NCI-H510A treated with DMSO at 0.1 percent for 48 hours (cell line): ENCODE measurements at places on chromosomes 12 and 14.

GRCh38 chr12:93434256-93434865, 7.4 kb downstream of the UBE2N start:
- no peak for DNase-seq

GRCh38 chr14:71400871-71401321, 493.6 kb downstream of the PCNX1 start:
- no peak for DNase-seq

- peak; percentile 45 for DNase-seq
Observed at GRCh38 chr14:99571303-99571986, 32.6 kb downstream of the CCDC85C start.

DNA sequence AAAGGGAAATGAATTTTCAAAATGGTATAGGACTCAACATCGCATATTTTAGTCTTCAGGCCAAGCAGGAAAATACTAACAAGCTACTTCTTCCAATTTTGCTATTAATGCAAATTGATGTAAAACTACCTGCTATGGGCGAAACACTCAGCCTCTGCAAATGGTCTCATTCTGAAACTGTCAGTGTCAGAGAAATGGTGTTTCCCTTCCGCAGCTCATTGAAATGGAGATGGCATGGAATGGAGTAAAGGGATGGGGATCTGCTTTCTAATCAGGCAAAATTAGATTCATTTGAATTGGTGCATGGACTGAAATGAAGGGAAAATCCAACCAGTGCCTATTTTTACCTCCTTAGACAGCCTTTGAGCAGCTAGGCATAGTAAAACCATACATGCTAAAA, 80.4 kb upstream of the EEA1 start:
- DNase-seq, result no peak

DNA sequence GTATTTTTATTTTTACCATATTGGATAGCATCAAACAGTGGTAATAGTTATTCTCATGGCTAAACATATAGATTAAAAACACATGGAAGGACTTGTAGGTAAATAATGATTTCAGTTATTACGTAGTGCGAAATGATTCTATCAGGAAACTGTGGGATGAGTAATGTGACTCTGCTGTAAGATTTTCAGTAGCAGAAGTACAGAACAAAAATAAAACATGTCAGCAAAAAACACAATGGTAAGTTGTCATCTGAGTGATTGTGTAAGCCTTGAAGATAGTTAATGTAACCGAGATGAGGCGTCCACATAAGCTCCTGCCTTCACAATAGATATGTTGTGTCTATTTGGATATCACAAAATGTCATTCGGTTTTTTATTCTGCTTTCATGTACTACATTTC, 99.8 kb downstream of the BORCS5 start:
- DNase-seq, result no peak

DNA sequence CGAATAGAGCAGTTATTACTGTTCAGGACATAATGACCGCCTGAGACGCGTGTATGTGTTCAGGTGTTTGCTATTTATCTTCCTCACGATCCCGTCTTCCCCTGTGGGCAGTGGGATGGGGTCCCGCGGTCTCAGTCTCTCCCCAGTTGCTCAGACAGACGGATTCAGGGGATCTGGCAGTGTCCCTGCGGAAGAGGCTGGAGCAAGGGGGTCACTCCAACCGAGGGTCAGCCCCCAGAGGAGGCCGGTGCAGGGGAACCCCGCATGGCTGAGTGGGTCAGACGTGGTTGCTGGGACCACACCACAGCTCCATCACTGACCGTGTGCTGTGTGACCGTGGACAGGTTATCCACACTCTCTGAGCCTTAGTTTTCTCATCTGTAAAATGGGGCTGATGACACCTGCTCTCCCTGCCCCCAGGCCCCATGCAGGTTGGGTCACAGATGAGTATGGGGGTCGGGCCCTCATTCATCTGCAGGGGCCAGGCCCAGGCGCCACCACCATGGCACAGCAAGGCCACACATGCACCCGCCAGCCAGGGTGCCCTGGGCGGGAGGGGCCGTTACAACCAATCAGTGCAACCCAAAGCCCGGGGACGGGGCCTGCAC, 5.2 kb downstream of the MMP17 start:
- DNase-seq, result no peak

GRCh38 chr14:104247336-104248202, 109.2 kb downstream of the KIF26A start:
- DNase-seq, result no peak

DNA sequence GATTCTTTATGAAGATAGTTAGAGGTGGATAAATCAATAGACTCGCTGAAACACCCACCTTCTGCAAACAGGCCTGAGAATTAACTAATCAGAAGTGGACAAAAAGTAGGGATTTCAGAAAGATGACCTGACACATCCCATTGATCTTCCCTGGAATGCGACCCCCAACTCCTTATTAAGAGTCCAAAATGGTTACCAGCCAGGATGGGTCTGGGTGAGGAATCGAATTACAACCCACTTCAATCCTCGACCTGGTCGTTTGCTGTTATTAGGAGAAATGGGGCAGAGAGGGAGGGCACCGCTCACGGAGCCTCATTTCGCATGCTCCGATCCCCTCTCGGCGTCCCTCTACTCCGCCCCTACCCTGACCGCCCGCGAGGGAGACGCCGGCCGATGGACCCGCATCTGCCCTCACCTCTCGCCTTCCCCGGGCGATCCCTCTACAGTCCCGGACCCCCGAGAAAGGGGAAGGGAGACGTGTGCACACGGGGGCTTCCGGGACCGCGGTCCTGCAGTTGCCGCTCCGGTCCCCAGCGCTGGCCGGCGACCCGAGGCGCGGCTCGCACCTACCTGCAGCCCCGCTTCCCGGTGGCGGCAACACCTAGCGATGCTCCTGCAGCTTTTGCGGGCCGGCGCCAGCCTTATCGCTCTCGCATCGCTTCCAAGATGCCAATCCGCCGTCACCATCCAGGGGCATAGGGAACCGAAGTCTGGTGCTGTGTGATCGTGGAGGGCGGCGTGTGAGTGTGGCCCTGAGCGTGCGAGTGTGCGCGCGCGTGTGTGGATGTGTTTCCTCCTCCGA, 69.3 kb upstream of the USP15 start:
- no peak for DNase-seq

DNA sequence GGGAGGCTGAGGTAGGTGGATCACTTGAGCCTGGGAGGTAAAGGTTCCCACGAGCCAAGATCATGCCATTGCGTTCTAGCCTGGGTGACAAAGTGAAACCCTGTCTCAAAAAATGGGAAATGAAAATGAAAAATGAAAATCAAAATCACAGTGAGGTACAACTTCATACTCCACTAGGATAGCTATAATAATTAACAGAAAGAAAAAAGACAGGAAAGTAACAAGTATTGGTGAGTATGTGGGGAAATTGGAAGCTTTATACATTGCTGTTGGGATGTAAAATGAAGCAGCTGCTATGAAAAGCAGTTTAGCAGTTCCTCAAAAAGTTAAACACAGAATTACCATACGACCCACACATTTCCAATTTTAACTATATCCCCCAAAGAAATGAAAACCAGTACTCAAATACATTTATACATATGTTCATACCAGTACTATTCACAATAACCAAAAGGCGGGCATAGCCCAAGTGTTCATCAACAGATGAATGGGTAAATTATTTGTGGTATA, 22.2 kb downstream of the SGPP1 start:
- no peak for DNase-seq

- DNase-seq, result no peak
Observed at GRCh38 chr14:103910984-103911383, 17.3 kb upstream of the TDRD9 start.

DNA sequence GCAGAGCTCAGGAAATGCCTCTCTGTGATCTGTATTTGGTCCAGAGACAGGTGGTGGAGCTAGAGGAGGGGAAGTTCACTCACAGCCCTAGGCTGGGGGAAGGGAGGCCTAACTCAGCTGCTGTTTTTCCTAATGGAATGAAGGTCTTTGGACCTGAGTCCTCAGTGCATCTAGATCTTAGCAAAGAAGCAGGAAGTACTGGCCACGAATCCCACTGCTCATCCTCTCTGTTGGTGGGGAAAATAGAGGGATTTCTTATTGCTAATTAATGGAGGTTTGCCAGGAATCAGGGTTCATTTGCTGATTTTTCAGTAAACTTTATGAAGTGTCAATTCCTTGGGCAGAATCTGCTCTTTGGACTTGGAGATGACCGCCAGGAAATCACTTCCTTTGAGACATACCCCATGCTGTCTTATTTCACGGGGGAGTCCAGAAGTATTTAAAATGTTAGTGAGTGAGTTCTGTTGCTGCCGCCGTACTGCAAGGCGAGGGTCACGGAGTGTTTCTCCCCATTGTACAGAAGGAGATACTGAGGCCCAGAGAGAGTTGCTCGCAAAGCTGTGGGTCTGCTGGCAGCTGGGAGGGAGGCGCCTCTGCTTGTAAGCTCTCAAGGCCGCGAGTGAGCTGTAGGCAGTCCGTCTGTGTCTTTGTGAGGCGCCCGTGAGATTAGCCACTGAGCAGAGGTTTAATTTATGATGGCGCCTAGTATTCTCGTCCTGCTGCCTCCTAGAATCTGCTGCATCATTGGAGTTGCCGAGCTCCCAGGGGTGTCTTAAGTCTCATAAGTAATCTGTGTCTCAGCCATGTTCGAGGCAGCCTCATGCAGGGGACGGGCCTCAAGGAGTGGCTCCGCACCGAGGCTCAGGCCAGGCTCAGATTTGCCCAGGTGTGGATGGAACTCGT, 88.2 kb downstream of the TSPAN9 start:
- DNase-seq, result peak; percentile 48

GRCh38 chr12:25957793-25958427, 572 bp upstream of the RASSF8 start:
- no peak for DNase-seq

- no peak for DNase-seq
Observed at GRCh38 chr14:88668448-88669116, 105.7 kb downstream of the ZC3H14 start.

DNA sequence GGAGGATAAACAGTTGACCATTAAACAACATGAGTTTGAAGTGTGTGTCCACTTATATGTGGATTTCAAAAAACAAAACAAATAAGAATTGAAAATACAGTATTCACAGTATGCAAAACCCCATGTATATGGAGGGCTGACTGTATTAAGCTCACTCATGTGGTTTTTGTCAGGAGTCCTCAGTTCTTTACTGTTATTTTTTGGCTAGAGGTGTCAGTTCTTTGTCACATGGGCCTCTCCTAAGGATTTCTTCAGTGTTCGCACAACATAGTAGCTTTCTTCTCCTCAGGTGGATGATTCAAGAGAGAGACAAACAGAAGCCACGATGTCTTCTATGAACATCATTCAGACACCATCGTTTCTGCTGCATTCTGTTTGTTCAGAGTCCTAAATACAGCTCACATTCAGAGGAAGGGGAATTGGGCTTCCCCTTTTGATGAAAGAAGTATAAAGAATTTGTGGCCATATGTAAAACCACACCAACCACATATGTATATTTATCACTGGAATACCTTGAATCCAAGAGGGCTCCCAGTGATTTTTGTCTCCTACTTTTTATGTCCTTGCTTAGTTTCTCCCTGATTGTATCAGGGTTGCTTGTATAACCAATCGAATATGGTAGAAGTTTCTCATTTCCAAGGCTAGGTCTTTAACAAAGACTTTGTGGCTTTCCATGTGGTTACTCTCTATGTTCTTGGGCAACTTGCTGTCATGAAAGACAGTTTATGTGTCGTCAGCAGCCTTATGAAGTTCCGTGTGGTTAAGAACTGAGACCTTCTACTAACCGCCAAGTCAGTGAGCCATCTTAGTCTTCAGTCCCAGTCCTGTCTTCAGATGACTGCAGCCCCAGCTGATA, 18.9 kb downstream of the MNAT1 start:
- no peak for DNase-seq

DNA sequence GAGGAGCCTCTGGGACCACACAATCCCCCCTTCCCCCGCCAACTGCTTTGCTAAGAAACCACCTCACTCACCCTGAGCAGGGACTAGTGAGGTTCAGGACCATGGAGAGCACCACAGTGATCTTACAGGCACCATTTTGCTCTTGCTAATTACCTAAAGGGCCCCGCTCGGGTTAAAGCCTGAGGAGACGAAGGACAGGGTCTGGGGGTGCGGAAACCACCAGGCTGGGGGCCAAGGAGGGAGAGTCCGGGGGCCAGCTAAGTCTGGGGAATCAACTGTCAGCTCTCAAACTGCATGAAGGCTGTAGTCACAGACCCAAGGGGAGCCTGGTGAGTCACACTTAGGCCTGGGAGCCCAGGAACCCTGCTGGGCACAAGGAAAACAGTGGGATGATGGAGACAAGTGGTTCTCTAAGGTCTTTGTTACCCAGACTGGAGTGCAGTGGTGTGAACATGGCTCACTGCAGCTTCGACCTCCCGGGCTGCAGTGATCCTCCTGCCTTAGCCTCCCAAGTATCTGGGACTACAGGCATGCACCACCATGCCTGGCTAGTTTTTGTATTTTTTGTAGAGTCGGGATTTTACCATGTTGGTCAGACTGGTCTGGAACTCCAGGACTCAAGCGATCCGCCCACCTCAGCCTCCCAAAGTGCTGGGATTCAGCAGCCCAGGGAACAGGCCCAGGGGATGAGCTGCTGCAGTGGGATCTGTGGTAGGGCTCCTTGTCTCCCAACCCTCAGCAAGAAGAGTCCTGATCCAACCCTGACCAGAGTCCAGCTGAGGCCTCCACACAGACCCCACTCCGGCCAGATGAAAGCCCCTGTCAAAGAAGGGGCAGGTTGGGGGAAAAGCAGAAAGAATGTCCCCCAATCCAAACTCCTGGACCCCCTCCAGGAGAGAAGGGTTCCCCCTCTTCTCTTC, 98.8 kb downstream of the CALM1 start:
- no peak for DNase-seq

DNA sequence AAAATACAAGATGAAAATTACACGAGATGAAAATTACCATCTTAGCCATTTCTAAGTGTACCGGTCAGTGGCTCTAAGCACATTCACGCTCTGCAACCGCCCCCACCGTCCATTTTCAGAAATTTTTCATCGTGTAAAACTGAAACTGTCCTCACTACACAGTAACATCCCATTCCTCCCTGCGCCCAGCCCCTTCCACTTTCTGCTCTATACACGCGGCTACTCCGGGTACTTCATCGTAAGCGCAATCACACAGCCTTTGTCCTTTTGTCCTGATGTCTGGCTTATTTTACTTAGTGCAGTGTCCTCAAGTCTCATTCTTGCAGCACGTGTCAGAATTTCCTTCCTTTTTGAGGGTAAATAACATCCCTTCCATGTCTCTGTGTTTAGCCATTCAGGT, 3.6 kb upstream of the GPR132 start:
- no peak for DNase-seq

- DNase-seq, result no peak
Observed at GRCh38 chr12:85152311-85152729, 116.2 kb downstream of the LRRIQ1 start.

GRCh38 chr14:71753126-71753830, 179.0 kb upstream of the RGS6 start:
- peak; percentile 88 for DNase-seq

GRCh38 chr12:113424915-113425823, 3.0 kb downstream of the SDSL start:
- DNase-seq, result peak; percentile 61

- no peak for DNase-seq
Observed at GRCh38 chr12:55741931-55742680, 816 bp upstream of the GDF11 start.

GRCh38 chr14:56149995-56150394, 31.8 kb downstream of the PELI2 start:
- DNase-seq, result no peak
